ENCODE measurements at places on chromosomes 11 and 22. TPM values are rescaled to one million over a fixed set of nuclear protein-coding genes. Genes with fewer than 3 reads are reported as not detected.

Gene PRG3
- not detected for total RNA-seq

Gene BRSK2
- 0.33 TPM for total RNA-seq

Gene TYR
- not detected for total RNA-seq

Gene NRXN2
- total RNA-seq: 0.26 TPM

Gene CRYAB
- total RNA-seq: 51.2 TPM

Gene ABTB2
- 5.8 TPM for total RNA-seq

Gene HRAS
- 58.5 TPM for total RNA-seq

Gene SYNGR1
- total RNA-seq: 13.0 TPM

GRCh38 chr22:20298803-20299745 is 20.8 kb downstream of the DGCR6L start:
- peak; percentile 51 for DNase-seq
- H3K27me3 ChIP-seq: peaks cover 11% of the 10 kb centered on the region
- H3K4me1 ChIP-seq: peaks cover 2% of the 10 kb centered on the region
- no peaks in the 10 kb centered on the region for H3K36me3 ChIP-seq
- no peak overlapping the region for H3K27ac ChIP-seq
- H3K4me3 ChIP-seq: peak overlapping the region; percentile 21

DNA sequence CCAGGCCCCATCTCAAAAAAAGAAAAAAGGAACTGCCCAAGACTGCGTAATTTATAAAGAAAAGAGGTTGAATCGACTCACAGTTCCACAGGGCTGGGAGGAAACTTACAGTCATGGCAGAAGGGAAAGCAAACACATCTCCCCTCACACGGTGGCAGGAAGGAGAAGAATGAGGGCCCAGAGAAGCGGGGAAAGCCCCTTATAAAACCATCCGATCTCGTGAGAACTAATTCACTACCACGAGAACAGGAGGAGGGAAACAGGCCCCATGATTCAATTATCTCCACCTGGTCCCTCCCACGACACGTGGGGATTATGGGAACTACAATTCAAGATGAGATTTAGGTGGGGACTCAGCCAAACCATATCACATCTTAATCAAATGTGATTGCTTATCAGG is 82.2 kb downstream of the BUD13 start:
- no peak for DNase-seq
- H3K4me3 ChIP-seq: no peak overlapping the region
- H3K36me3 ChIP-seq: no peaks in the 10 kb centered on the region
- H3K4me1 ChIP-seq: no peaks in the 10 kb centered on the region

- H3K4me1 ChIP-seq: no peaks in the 10 kb centered on the region
- H3K27ac ChIP-seq: no peak overlapping the region
- H3K36me3 ChIP-seq: no peaks in the 10 kb centered on the region
- H3K27me3 ChIP-seq: no peaks in the 10 kb centered on the region
- no peak for DNase-seq
These were observed 20.5 kb upstream of the SYT12 start for GRCh38 chr11:67002297-67002913.

DNA sequence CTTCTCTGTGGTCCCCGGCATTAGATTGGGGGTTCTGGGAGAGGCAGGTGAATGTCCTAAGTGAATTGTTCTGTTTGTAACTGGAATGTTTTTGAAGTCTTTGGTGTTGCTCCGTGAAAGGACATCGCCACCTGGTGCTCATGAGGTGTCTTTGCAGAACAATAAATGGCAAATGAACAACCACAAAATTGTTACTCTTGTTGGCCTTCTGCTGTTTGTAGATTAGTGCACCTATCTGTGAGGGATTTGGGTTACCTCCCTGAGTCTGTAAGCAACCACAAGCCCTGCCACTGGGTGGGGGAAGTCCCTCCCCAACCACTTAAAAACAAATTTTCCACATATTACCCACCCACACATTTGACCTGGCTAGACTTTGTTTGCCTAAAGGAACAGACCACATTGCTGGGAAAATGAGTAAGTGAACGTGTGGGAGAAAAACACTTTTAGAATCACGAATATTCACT is 4.7 kb downstream of the MPEG1 start:
- H3K36me3 ChIP-seq: no peaks in the 10 kb centered on the region
- H3K4me3 ChIP-seq: no peak overlapping the region
- peaks cover 2% of the 10 kb centered on the region for H3K27me3 ChIP-seq
- no peak overlapping the region for H3K27ac ChIP-seq
- H3K4me1 ChIP-seq: peaks cover 9% of the 10 kb centered on the region

- no peaks in the 10 kb centered on the region for H3K4me1 ChIP-seq
- no peak for DNase-seq
- no peak overlapping the region for H3K27ac ChIP-seq
- no peak overlapping the region for H3K4me3 ChIP-seq
- H3K27me3 ChIP-seq: no peaks in the 10 kb centered on the region
These were observed 25.3 kb downstream of the OTOG start for GRCh38 chr11:17572359-17572690.

DNA sequence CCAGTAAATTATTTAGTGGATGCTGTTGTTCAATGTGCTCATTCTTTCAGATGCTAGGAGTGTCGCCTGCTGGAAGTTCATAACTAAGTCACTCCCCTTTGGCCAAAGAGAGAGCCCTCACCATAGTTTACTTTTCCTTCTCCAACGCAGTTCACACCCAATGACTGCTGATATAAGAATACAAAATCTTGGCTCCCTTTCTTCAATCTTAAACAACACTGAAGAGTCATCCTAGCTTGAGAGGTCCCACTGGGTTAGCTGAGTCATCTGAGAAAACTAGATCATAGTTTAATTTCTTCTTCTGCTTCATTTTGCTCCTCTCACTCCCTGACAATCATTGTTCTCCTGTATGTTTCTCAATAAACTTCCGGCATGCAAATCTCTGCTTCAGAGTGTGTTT is 5.4 kb upstream of the OR52L1 start:
- no peak overlapping the region for H3K27ac ChIP-seq
- no peak overlapping the region for H3K4me3 ChIP-seq
- no peak for DNase-seq
- H3K27me3 ChIP-seq: no peaks in the 10 kb centered on the region
- H3K4me1 ChIP-seq: no peaks in the 10 kb centered on the region

GRCh38 chr11:20844630-20845029 is 175.2 kb downstream of the NELL1 start:
- H3K4me3 ChIP-seq: no peak overlapping the region
- no peaks in the 10 kb centered on the region for H3K4me1 ChIP-seq
- no peak overlapping the region for H3K27ac ChIP-seq
- H3K27me3 ChIP-seq: no peaks in the 10 kb centered on the region
- DNase-seq: no peak

GRCh38 chr22:50112151-50113118 is 22.6 kb downstream of the MOV10L1 start:
- no peaks in the 10 kb centered on the region for H3K4me1 ChIP-seq
- H3K4me3 ChIP-seq: no peak overlapping the region
- H3K27ac ChIP-seq: no peak overlapping the region
- no peaks in the 10 kb centered on the region for H3K27me3 ChIP-seq
- peak; percentile 61 for DNase-seq

GRCh38 chr11:58133309-58134076 is 8.2 kb upstream of the OR9I1 start:
- H3K27me3 ChIP-seq: no peaks in the 10 kb centered on the region
- H3K36me3 ChIP-seq: no peaks in the 10 kb centered on the region
- no peak overlapping the region for H3K27ac ChIP-seq
- H3K4me1 ChIP-seq: no peaks in the 10 kb centered on the region
- no peak overlapping the region for H3K4me3 ChIP-seq
- no peak for DNase-seq

DNA sequence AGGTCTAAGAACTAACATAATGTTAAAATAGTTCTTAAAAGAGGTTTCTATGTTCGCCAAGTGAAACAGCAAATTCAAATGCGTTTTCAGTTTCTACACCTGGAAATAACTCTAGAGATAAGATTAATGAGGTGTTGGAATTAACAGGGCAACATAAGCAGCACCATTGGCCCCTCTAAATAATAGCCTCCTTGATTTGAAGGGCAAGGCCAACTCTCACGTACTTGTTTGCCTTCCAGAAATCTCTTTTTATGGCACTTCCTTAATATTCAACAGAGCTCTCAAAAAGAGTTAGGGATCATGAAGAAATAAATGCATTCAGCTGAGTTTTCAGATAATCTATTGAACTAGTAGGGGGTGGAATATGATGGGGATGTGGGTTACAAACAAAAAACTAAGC is 80.9 kb downstream of the AASDHPPT start:
- no peak for DNase-seq
- H3K4me3 ChIP-seq: no peak overlapping the region
- H3K27ac ChIP-seq: no peak overlapping the region

DNA sequence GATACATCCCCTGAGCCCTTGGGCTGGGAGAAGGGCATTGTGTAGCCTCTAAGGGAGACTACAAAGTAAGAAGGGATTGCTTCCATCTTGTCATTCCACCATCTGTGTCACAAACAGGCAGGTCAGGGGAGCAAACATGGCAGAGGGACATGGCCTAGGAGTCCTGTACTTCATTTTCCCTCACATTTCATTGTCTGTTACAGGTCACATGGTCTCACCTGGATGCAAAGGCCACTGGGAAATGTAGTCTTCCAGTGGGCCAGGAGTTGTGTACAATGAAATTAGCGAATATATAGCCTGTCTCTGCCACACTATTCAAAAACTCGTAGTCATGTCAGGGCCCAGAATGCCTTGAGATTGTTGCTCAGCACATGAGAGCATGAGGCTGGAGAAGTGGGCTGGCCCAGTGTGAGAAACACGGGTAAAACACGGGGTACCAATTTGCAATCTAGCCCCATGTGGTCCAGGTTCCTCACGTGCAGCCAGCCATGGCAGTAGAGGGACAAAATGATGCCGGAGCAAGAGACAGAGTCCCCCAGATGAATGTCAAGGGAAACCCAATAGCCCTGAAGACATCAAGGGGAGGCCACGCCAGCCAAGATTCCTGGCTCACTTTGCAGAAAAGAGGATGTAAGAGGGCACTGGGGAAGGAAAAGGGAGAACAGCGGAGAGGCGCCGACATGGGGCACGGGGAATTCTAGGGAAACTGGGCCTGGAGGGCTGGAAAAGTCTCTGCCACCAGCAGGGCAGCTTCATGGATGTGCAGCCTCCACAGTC is 47.7 kb upstream of the EMID1 start:
- no peak for DNase-seq
- no peaks in the 10 kb centered on the region for H3K36me3 ChIP-seq
- H3K27me3 ChIP-seq: no peaks in the 10 kb centered on the region
- H3K4me1 ChIP-seq: no peaks in the 10 kb centered on the region
- H3K27ac ChIP-seq: no peak overlapping the region

- H3K36me3 ChIP-seq: peaks cover 4% of the 10 kb centered on the region
- H3K27me3 ChIP-seq: no peaks in the 10 kb centered on the region
- H3K4me1 ChIP-seq: peaks cover 52% of the 10 kb centered on the region
- H3K27ac ChIP-seq: peak overlapping the region; percentile 99
- DNase-seq: no peak
- H3K4me3 ChIP-seq: no peak overlapping the region
These were observed 16.7 kb downstream of the TXN2 start for GRCh38 chr22:36464715-36465231.

GRCh38 chr22:47337161-47337621 is 574.7 kb downstream of the TBC1D22A start:
- no peaks in the 10 kb centered on the region for H3K27me3 ChIP-seq
- DNase-seq: peak; percentile 92
- no peak overlapping the region for H3K27ac ChIP-seq
- no peaks in the 10 kb centered on the region for H3K36me3 ChIP-seq
- no peaks in the 10 kb centered on the region for H3K4me1 ChIP-seq

GRCh38 chr11:5369789-5370188 is 13.8 kb upstream of the OR51M1 start:
- DNase-seq: peak; percentile 71
- H3K4me1 ChIP-seq: peaks cover 14% of the 10 kb centered on the region
- no peaks in the 10 kb centered on the region for H3K27me3 ChIP-seq
- no peak overlapping the region for H3K27ac ChIP-seq

GRCh38 chr11:73637012-73637411 is 9.4 kb upstream of the PLEKHB1 start:
- no peaks in the 10 kb centered on the region for H3K36me3 ChIP-seq
- H3K4me3 ChIP-seq: no peak overlapping the region
- no peak for DNase-seq
- peaks cover 8% of the 10 kb centered on the region for H3K27me3 ChIP-seq

DNA sequence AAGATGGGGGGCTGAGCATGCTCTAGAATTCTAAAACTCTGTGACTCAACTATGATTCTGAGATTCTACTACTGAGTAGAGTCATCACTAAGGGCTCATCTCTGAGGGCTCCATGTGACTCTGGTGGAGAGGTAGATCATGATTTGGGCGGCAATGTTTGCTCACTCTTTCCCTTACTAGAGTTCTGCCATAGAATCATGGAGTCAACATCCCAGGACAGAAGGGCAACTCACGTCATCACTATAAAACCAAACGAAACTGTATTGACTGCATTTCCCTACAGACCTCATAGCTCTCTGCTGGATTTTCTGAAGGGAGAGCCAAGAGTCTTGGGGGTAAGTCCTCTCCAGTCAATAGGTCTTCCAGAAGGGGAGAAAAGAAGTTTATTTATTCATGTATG is at the start of gene MS4A14:
TSS of gene MS4A14 (plus strand) at position 78 of the 400 bp plus-strand sequence. CDS start at position 198, 120 bp downstream.
- no peaks in the 10 kb centered on the region for H3K27me3 ChIP-seq
- H3K4me1 ChIP-seq: no peaks in the 10 kb centered on the region
- DNase-seq: no peak
- H3K4me3 ChIP-seq: no peak within 1 kb of the TSS
- H3K36me3 ChIP-seq: no peaks in the 10 kb centered on the region

DNA sequence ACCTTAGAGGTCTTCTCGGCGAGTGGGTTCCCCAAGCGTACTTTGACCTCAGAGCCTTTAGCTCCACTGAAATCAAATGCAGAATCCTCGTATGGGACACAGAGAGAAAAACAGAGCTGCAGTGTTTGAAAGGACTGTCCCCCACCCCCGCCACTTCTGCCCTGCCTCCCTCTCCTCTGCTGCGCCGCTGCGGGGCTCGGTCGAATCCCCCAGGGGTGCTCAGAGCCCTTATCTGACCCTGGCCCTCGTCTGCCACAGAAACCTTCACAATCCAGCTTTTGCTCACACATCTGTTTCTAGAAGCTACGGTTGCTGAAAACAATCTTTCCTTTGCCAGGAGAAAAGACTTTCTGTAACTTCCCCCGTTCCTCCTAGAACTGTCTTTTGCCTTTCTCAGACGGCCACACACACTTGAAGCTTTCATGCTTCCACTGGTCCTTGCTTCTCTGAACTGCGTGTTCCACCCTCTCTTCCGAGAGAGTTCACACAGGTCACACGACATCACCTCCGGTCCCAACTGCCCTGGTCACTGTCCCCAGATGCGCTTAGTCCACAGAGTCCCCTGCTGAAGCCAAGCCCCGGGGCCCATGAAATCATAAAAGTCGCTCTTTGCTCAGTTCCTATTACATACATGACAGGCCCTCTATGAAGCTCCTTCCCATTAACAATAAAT is 3.7 kb downstream of the SMIM35 start:
- H3K4me3 ChIP-seq: no peak overlapping the region
- H3K27me3 ChIP-seq: no peaks in the 10 kb centered on the region
- H3K36me3 ChIP-seq: no peaks in the 10 kb centered on the region

Measured in fibroblast of lung (primary cell).